Stimulated activated CD8-positive, alpha-beta memory T cell treated with anti-CD3 and anti-CD28 coated beads, Interleukin-2, amount 100 ng/mL, for 48 hours (primary cell): ENCODE measurements at places on chromosomes 16 and 17.

GRCh38 chr16:78789561-78789960 is 690.1 kb downstream of the WWOX start:
- no peak for DNase-seq

GRCh38 chr17:4436846-4437245 is 3.1 kb downstream of the SPNS3 start:
- no peak for DNase-seq

DNA sequence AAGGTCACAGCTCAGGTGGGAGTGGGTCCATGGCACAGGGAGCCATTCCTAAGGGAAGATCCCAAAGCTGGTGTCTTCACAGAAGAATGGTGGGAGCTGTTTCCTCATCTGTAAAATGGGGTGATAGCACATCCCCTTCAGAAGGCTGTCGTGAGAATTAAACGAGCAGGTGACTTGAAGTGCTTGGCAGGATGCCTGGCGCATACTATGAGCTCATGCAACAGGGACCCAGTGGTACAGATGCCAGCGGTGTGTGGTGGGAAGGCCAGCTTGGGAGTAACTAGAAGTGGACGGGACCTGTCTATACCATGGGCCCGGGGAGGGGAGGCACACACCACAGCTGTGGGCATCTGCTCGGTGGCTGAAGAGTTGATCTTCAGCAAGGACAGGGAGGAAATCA is 189.3 kb upstream of the TNRC6C start:
- no peak for DNase-seq

DNA sequence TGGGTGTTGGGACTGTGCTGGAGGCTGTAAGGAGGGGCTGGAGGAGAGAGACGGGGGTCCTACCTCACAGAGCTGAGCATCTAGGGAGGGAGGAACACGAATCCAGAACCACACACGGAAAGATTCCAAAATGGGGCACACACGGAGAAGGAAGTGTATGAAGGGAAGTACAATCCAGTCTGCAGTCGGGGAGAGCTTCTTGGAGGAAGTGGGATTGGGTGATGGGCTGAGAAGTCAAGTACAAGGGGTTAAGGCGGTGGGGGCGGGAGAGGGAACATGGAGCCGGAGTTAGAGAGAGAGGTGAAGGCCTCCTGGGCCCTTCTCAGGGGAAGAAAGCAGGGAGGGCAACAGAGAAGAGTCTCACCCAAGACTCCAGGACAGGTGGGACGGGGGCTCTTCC is 107.5 kb upstream of the CREBBP start:
- DNase-seq = no peak

GRCh38 chr16:11666103-11667055 is 1.9 kb upstream of the SNN start:
- no peak for DNase-seq
